ENCODE measurements at places on chromosomes 16 and 17.

DNA sequence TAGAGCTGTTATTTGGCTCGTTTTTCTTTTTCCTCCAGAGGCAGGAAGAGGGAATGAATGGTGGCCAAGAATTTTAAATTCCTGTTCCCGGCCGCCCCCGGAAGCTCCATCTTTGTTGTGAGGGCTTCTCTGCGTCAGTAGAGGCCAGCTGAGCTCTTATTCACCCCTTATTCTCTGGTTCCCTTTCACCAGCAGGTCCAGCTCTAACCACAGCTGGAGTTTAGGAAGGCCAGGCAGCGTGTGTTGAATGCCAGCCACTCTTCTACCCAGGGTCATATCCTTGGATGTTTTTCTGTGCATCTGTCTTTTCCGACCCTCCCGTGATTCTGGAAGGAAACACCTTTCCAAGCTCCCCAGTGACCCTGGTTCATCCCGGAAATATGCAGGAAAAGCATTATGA lies 570.5 kb downstream of the WWOX start:
- no peak for DNase-seq

GRCh38 chr17:2545393-2545792 lies 33.7 kb upstream of the METTL16 start:
- no peak for DNase-seq

DNA sequence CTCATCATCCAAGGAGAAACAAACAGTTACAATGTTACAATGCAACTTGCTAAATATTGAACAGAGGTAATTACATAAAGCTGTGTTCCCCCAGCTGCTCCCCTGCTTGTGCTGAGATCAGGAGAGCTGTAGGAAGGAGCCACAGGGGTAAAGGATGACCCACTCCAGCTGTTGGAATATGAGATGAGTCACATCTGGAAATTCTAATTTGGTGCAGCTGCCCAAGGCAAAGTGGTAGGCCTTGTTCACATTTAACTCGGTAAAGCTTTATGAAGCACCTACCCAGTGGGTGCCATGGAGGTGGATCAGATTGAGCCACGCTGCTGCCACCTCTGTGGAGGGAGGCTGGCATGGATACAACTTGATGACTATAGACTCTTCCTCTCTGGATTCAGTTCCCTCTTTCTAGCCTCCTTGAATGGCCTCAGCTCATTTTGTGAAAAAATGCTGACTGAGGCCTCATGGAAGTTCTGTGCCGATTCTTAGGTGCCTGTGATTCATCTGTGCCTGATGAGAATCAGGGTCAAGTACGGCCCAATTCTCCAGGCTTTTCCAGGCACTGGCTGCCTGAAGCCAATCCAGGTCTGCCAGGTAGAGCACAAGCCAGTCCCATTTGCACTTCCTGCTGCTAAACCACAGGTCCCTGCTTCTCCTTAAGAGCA lies 7.4 kb downstream of the ZNF689 start:
- no peak for DNase-seq

GRCh38 chr16:70634861-70635260 lies 11.5 kb upstream of the IL34 start:
- no peak for DNase-seq

DNA sequence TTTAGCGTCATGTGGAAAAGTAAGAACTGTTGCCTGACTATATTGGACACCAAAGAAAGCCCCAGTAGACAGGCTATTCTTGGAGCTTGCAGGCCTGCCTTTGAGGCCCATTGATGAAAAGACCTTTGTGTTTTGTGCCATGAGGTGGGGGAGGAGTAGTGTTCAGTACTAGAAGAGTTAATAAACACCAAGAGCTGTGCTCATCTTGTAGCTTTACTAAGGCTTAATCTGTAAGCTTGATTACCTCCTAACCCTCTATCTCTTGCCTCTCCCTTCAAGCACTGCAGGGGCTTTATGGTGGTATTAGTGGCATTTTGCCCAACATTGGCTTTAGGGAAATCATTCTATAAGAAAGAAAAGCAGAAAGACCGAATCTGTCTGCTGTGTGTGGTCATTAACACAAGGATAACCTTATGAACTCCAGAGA lies 220.2 kb upstream of the TBX2 start:
- DNase-seq = no peak

DNA sequence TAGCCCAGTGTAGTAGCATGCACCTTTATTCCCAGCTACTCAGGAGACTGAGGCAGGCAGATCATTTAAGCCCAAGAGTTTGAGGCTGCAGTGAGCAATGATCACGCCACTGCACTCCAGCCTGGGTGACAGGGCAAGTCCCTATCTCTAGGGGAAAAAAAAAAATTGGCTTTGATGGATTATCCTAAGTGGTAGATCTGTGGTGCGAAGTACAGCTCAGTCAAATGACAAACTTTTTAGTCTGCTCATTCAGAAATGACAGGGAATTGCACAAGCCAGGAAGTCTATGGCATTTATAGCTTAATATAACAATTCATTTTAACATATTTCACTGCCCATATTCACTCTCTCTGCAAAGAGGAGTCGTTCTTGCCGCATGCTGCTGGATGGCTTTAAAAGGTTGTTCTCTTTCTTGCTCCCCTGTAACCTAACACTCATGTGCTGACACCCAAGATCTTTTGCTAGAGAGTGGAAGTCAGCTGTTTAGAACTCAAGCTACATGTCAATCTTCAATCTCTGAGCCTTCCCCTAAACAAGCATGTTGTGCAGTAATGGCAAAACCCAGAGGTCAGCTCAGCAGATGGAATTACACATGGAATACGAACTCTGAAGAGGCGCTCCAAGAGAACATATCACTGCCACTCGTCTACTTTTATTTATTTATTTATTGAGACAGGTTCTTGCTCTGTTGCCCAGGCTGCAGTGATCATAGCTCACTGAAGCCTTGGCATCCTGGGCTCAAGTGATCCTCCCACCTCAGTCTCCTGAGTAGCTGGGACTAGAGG lies 32.8 kb downstream of the RNF157 start:
- DNase-seq = no peak

DNA sequence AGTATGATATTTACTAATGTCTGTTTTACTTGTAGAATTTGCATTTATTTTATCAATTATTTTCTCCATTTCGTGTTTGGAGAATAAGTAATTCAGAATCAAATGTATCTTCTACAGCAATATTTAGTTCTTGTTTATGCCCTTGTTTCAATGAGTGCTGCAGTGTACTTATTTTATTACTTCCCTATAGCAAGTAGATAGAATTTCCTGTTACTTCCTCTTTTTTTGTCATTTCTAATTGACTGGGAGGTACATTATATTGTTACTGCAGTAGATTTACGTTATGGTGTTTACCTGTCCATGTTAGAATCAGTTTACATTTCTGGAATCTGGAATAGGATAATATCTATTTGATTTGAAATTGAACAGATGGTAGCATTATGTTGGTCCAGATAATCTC lies 71.2 kb downstream of the OMG start:
- no peak for DNase-seq

- DNase-seq = no peak
Measured at GRCh38 chr17:34126965-34127364, 128.1 kb upstream of the CCL2 start.

- no peak for DNase-seq
Measured at GRCh38 chr16:4675864-4676786, 17.2 kb upstream of the NUDT16L1 start.

DNA sequence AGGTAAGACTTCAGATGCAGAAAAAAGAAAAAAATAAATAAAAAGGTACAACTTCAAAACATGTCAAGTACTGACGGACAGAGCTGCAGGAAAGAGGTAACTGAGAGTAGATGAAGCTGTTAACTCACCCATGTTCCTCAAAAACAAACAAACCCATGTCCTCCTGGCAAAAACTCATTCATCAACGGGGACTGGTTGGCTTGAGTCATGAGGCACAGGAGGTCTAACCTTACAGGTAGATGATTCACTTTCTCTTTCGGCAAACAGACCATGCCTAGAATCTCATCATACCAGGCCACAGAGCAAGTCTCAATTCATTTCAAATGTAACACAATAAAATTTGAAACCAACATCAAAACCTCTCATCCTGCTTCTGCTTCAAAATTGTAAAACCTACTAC lies 12.3 kb upstream of the FASN start:
- DNase-seq = no peak

DNA sequence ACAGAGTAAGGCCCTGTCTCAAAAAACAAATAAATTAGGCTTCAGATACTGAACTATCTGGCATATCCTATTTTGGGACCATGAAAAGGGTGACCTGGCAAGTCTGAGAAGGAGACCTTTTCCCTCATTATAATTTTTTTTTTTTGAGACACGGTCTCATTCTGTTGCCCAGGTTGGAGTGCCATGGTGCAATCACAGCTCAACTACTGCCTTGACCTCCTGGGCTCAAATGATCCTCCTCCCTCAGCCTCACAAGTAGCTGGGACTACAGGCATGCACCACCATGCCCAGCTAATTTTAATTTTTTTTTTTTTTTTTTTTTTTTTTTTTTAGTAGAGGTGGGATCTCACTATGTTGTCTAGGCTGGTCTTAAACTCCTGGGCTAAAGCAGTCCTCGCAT lies 37.3 kb downstream of the PLCG2 start:
- DNase-seq = no peak

DNA sequence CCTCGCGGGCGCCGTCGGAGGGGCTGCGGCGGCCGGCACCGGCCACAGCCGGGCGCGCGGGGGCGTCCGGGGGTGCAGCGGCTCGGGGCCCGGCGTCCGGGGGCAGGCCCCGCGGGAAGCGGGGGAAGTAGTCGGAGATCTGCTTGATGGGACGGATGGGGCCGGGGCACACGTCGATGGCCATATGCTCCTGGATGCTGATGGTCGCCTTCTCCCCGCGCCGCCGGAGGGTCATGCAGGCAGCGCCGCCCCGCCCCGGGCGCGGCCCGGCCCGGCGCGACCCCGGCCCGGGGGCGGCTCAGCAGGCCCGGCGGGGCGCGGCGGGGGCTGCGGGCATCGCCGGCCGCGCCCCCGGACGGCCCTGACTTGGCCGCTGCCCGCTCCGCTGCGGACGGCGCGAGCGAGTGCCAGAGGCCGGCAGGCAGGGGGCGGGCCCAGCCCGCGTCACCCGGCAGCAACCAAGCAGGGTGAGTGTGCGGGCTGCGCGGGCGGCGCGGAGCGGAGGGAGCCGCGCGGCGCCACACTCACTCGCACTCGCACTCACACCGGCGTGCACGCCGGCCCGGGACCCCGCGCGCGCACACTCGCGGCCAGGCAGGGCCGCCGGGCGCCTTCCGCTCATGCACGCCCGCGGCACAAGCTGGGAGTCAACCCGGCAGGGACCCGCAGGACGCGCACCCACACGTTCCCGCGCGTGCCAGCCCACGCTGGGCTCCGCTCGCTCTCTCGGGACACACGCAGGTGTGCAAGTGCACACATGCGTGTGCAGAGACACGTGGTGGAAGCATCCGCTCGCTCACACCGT lies at the start of gene DOC2B:
Gene DOC2B, minus strand, starts transcription at position 406 of the 805 bp plus-strand sequence. Its CDS starts 171 bp downstream, at position 235.
- DNase-seq = no peak

Data from esophagus squamous epithelium (tissue), 5 donors.